ENCODE measurements at places on chromosomes 1 and 21.

- DNase-seq: peak; percentile 50
Observed at GRCh38 chr1:40848530-40849189, 13.5 kb downstream of the CITED4 start.

- no peak for DNase-seq
Observed at GRCh38 chr1:234775477-234776246, 165.7 kb upstream of the IRF2BP2 start.

DNA sequence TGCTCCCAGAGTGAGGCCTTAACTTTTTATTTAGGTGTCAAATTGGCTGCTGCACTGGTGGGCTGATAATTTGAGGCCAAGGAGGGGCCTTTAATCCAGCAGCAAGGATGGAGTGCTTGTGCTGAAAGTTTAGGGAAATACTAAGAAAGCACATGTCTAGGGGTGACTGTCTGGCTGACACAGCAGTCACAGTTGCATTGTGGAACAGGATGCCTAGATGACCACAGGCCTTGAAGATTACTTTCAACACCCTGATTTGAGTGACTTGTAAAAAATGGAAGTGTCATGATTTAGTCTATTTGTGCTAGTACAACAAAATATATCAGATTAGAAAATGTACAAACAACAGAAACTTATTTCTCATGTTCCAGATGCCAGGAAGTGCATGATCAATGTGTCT lies 57.7 kb downstream of the ZNF697 start:
- no peak for DNase-seq

DNA sequence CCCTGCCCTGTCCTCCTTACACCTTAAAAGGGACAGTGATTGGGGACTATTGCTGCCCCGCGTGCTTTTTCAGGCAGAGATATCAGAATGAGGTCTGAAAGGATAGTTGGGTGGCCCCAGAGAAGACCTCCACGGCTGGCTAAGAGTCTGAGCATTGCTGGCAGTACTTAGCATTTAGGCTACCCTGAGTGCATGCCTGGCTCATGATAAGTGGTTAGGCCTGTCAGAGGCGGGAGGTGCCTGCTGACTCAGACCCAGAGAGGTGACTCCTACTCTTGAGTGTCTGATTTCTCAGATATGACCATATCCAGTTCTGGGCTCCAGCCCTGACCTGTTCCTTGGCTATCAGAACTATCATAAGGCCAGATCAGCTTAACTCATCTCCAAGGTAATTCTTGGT lies 213.7 kb downstream of the PBX1 start:
- peak; percentile 45 for DNase-seq

- no peak for DNase-seq
Observed at GRCh38 chr1:247437551-247438505, 20.1 kb downstream of the OR2B11 start.
